ENCODE measurements at places on chromosomes 16 and 17.

DNA sequence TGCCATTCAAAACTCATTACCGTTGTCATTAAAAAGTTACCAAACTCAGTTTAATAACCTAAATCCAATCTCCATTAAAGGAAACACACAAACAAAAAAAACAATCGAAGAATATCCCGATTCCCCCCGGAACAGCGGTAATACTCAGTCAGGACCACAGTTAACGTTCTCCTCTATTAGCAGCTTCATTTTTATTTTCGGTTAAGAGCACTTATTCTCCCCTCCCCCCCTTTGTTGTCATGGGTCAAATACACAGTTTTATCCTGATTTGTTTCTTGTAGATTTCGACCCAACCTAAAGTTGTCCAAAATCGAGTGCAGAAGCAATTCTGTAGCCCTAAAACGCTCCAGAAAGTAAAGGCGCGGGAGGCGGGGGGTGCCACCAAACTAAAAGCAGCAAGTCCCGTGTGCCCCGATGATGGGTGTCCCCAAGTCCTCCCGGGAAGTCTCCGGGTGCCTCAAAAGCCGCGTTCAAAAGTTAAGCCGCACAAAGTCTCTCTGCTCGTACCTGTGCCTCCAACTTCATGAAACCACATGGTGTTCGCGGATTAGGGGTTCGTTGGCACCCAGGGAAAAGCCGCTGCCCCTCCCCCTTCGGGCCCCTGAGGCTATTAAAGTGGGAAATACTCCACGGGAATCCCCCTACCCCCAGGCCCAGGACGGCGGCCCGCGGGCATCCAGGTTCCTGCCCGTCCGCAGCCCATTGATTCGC lies 996 bp downstream of the SUMO2 start:
- no peak for DNase-seq

DNA sequence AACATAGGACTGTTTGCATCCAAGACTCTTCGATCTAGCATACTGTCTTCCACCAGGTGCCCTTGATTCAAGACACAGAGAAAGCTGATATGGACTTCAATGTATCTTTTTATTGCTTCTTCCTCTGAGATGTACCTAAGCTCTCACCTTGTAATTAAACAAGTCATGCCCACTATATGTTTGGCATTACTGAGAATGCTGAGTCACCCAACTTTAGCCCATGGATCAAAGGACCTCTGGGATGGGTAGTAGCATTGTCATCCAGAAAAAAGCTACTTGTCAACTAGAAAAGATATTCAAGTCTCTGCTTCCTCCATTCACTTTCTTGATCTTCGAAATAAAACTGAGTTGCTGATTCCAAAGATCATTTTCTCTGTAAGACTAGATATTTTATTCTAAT lies 37.8 kb downstream of the CDH8 start:
- DNase-seq = no peak

DNA sequence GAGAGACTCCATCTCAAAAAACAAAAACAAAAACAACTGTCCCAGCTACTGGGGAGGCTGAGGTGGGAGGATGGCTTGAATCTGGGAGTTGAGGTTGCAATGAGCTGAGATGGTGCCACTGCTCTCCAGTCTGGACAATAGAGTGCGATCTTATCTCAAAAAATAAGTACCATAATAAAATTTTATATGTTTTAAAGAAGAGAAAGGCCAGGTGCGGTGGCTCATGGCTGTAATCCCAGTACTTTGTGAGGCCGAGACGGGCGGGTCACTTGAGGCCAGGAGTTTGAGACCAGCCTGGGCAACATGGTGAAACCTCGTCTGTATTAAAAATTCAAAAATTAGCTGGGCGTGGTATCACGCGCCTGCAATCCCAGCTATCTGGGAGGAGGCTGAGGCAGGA lies 11.4 kb downstream of the RPUSD1 start:
- no peak for DNase-seq

DNA sequence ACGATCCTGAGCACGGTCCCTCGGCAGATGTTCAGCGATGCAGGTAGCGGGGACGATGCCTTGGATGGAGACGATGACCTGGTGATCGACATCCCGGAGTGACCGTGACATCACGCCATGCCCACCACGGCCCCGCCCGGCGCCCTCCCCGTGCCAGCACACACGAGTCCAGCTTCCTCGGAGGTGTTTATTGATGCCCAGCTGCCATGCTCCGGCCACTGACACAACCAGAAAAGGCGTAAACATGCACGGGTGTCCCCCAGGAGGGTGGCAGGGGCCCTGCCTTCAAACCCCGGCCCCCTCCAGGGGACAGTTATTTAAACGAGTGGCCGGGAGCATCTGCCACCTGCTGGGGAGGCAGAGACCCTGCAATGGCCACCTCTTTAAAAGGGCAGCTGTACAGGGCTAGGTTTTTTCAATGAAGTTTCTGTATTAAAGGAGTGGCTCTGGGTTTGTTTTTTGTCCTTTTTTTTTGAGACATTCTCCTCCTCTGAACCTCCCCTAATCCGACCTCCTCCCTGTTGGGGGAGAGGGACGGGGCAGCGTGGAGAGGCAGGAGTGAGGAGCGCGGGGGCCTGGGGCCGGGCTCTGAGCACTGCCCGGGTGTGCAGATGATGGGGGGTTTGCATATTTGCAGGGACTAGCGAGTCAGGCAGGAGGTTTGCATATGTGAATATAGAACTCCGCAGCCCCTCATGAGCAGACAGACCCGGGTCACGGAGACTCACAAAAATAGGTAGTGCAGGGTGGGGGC lies 5.3 kb downstream of the DOC2A start:
- no peak for DNase-seq

GRCh38 chr17:78716814-78717393 lies 65.2 kb downstream of the CYTH1 start:
- DNase-seq = peak; percentile 74

DNA sequence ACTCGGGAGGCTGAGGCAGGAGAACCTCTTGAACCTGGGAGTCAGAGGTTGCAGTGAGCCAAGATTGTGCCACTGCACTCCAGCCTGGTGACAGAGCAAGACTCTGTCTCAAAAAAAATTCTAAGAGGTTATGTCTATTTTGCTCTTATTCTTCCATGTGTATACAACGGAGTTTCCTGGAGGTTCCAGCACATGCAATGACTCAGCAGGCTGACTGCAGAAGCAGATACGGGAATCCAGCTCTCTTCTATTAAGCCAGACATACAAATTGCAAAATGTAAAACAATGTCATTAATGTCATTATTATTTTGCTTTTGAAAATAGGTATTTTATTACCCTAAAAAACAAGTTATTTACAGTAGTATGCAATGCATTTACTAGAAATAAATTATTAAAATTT lies 18.4 kb downstream of the MIEF2 start:
- DNase-seq = no peak

GRCh38 chr16:66950971-66951790 lies 9.9 kb upstream of the CES3 start:
- DNase-seq = no peak

- DNase-seq = no peak
These were observed 8.6 kb downstream of the SGCA start for GRCh38 chr17:50174444-50174843.

- DNase-seq = peak; percentile 69
These were observed 37.3 kb downstream of the SMG6 start for GRCh38 chr17:2266045-2266864.

- DNase-seq = no peak
These were observed 12.8 kb upstream of the ZFP90 start for GRCh38 chr16:68526143-68526781.

- peak; percentile 96 for DNase-seq
These were observed 54.8 kb downstream of the VAC14 start for GRCh38 chr16:70746040-70746707.

- DNase-seq = no peak
These were observed 4.2 kb downstream of the RNF40 start for GRCh38 chr16:30766206-30766932.

- DNase-seq = no peak
These were observed 51.6 kb downstream of the DNAH17 start for GRCh38 chr17:78525511-78526160.

DNA sequence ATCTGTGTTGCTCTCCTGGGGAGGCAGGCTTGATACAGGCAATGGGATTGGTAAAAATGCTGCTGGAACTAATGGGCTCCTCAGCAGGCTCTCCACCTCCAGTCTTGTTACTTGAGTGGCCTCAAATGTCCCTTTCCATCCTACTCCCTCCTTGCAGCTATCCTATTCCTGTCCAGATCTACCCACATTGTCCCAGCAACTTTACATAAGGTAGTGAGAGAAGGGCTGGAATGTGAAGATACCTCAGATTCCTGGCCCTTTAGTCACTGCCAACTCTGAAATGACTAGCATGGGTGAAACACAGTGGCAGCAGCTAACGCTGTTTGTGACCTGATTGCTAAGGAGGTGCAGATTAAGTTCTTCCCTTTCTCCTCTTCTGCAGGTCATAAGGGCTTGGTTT lies 210.1 kb upstream of the HS3ST4 start:
- no peak for DNase-seq

- peak; percentile 59 for DNase-seq
These were observed 1.3 kb upstream of the RAB11FIP3 start for GRCh38 chr16:424033-424622.

DNA sequence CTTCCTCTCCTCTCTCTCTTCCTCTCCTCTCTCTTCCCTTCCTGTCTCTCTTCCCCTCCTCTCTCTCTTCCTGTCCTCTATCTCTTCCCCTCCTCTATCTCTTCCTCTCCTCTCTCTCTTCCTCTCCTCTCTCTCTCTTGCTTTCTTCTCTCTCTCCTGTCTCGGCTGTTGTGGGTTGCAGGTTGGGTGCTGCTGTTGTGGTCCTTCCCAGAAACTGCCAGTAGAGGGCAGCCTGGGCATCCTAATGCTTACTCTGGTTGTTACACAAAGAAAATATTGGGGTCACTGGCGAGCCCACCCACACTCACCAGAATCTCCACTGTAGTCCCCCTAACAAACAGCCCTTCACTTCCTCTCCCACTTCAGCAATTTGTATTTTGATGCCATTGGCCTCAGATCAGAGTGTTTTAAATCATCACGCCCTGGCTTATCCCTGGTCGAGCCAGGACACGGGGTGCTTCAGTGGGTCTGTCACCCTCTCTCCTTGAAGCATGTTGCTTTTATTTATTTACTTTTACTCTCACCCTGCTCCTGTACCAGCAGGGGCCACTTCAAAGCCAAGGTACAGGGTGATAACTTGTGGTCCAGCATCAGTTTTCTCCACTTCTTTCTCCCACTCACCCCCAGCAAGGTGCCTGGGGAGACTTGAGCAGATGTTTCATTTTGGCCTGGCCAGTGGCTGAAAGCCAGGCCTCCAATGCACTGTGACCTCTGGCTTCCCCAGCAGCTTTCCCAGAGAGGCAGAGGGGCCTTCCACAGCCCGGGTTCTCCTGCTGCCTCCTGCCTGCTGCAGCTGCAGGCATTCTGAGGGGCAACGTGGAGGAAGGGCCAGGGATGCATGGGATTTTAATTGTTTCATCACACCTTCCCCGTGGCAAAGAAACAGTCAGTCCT lies 4.7 kb upstream of the MMP15 start:
- no peak for DNase-seq

- DNase-seq = no peak
These were observed 69.4 kb downstream of the MRC2 start for GRCh38 chr17:62696726-62697490.

DNA sequence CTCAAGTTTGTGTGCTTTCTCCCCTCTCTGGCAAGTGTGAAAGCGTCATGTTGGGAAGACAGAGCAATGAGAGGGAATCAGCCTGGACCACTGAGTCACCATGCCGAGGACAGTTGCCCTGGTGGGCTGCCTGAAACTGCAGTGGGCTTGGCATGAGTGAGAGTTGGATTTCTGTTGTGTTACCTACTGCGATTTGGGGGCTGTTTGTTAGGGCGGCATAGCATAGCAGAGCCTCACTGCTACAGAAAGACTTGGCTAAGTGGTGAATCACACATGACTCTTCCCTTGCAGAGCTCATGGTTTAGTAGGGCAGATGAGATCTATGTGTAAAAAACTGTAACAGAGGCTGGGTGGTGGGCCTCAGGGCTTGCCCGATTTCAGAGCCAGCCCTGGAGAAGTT lies 324.6 kb downstream of the C16orf95 start:
- DNase-seq = no peak

- DNase-seq = no peak
These were observed 39.3 kb upstream of the TOB1 start for GRCh38 chr17:50905460-50905803.

- DNase-seq = no peak
These were observed 282.2 kb downstream of the MAF start for GRCh38 chr16:79318143-79318899.

DNA sequence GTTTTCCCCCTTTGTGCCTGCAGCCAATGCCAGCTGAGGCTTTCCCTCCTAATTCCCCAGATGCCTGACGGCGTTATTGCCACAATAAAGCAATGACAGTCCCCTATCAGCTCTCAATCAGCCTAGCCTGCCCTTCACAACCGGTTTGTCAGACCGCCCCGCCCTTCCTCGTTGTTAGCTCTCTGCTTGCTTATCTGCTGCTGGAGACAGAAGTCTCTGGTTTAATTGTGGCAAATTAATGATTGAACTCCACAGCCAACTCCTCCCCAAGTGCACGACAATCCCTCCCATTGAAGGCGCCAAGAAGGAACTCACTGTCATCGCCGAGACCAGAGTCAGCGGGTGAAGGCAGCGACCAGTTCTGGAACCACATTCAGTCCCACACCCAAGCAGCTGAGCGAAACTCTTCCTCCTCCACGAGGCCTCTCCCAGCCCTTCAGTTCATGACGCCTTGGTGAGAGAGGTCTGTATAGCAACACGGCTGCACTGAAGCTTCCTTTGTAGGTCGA lies 474.4 kb downstream of the SLC39A11 start:
- DNase-seq = no peak

- DNase-seq = no peak
These were observed 2.9 kb upstream of the WIPI1 start for GRCh38 chr17:68460146-68460545.

DNA sequence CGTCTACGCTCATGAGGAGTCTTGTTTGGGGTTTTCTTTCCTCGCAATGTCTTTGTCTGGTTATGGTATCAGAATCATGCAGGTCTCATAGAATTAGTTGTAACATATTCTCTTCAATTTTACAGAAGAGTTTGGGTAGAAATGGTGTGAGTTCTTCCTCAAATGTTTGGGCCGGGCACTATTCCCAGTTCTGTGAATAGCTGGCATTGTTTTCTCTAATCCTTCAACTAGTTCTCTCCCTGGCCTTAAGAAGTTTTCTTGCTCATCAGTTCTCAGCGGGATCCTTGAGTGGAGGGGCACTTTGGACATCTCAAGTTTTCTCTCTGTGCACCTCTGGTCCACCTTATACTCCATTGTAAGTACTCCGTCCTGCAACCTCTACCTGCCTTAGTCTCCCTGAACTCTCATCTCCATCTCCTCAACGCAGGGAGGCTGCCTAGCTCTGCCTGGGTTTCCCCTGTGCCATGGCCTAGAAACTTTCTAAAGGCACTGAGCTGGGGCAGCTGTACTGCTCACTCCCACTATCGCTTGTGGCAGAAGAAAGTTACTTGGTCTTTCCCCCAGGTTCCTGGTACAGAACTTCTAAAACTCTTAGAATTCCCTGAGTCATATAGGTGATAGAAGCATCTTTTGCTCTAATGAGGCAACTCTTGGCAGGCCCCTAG lies 16.9 kb downstream of the NSMCE1 start:
- DNase-seq = no peak

- no peak for DNase-seq
These were observed 9.0 kb downstream of the APOH start for GRCh38 chr17:66220079-66220835.

All from ascending aorta (tissue), 2 donors.